Osteoblast (primary cell): ENCODE measurements at places on chromosomes 11 and 22. TPM values are rescaled to one million over a fixed set of nuclear protein-coding genes. Genes with fewer than 3 reads are reported as not detected.

The MUC5AC gene
- total RNA-seq = not detected in 2 replicates

The CHRM4 gene
- 0.29 and 0.36 TPM in 2 replicates for total RNA-seq

The CEND1 gene
- not detected in 2 replicates for total RNA-seq

The YIF1A gene
- total RNA-seq = 165 and 182 TPM in 2 replicates

The PGA5 gene
- total RNA-seq = not detected in 2 replicates

The FOLR3 gene
- total RNA-seq = 0.88 and 1.1 TPM in 2 replicates

The TSPAN18 gene
- total RNA-seq = 3.2 and 5.8 TPM in 2 replicates

The RAB36 gene
- total RNA-seq = 7.6 and 8.5 TPM in 2 replicates

The CCDC88B gene
- total RNA-seq = 0.29 and 1.4 TPM in 2 replicates

The MYBPC3 gene
- not detected in 2 replicates for total RNA-seq

The APLNR gene
- total RNA-seq = not detected in 2 replicates

The AHNAK gene
- total RNA-seq = 646 and 720 TPM in 2 replicates

The ABCC8 gene
- not detected in 2 replicates for total RNA-seq

The KLHL35 gene
- 2.4 and 4.3 TPM in 2 replicates for total RNA-seq

The FREY1 gene
- total RNA-seq = 0.88 and 1.8 TPM in 2 replicates

The MEI1 gene
- 0.29 and 0.36 TPM in 2 replicates for total RNA-seq

The MAFF gene
- 16.5 and 22.4 TPM in 2 replicates for total RNA-seq

The FIBIN gene
- 22.1 and 30.0 TPM in 2 replicates for total RNA-seq

The SAA2 gene
- under 0.01 TPM in 1 of 2 replicates, not detected in the other for total RNA-seq

The EMID1 gene
- under 0.01 and 0.29 TPM in 2 replicates for total RNA-seq

The OR52M1 gene
- total RNA-seq = not detected in 2 replicates

The APOA4 gene
- total RNA-seq = not detected in 2 replicates

The CALCA gene
- not detected in 2 replicates for total RNA-seq

The MUC6 gene
- total RNA-seq = not detected in 2 replicates

The VPREB1 gene
- not detected in 2 replicates for total RNA-seq

The OR52I1 gene
- total RNA-seq = not detected in 2 replicates

The FAM83F gene
- total RNA-seq = not detected in 2 replicates

The C22orf42 gene
- not detected in 2 replicates for total RNA-seq

The GAL3ST1 gene
- total RNA-seq = not detected in 2 replicates

The FAM181B gene
- under 0.01 TPM in 2 replicates for total RNA-seq

The UEVLD gene
- total RNA-seq = 20.6 and 26.8 TPM in 2 replicates

The PLAAT2 gene
- total RNA-seq = not detected in 2 replicates

The HTATIP2 gene
- total RNA-seq = 24.2 and 46.3 TPM in 2 replicates

The KCNJ4 gene
- not detected in 2 replicates for total RNA-seq

The DEFB131B gene
- not detected in 2 replicates for total RNA-seq

The SLCO2B1 gene
- under 0.01 and 0.72 TPM in 2 replicates for total RNA-seq

The GRM5 gene
- total RNA-seq = not detected in 2 replicates

The NNMT gene
- total RNA-seq = 1,091 and 1,196 TPM in 2 replicates

The PLAAT3 gene
- 25.6 and 34.4 TPM in 2 replicates for total RNA-seq

The IGSF22 gene
- not detected in 2 replicates for total RNA-seq

The KCNA4 gene
- total RNA-seq = under 0.01 TPM in 2 replicates

The SYCE3 gene
- total RNA-seq = not detected in 2 replicates

The XKR3 gene
- not detected in 2 replicates for total RNA-seq

The P2RY2 gene
- total RNA-seq = 0.36 and 0.59 TPM in 2 replicates

The PIH1D2 gene
- 2.7 and 2.9 TPM in 2 replicates for total RNA-seq

The CCDC86 gene
- total RNA-seq = 6.2 and 7.4 TPM in 2 replicates
